ENCODE measurements at places on chromosomes 1 and 21. TPM values are rescaled to one million over a fixed set of nuclear protein-coding genes. Genes with fewer than 3 reads are reported as not detected.

DNA sequence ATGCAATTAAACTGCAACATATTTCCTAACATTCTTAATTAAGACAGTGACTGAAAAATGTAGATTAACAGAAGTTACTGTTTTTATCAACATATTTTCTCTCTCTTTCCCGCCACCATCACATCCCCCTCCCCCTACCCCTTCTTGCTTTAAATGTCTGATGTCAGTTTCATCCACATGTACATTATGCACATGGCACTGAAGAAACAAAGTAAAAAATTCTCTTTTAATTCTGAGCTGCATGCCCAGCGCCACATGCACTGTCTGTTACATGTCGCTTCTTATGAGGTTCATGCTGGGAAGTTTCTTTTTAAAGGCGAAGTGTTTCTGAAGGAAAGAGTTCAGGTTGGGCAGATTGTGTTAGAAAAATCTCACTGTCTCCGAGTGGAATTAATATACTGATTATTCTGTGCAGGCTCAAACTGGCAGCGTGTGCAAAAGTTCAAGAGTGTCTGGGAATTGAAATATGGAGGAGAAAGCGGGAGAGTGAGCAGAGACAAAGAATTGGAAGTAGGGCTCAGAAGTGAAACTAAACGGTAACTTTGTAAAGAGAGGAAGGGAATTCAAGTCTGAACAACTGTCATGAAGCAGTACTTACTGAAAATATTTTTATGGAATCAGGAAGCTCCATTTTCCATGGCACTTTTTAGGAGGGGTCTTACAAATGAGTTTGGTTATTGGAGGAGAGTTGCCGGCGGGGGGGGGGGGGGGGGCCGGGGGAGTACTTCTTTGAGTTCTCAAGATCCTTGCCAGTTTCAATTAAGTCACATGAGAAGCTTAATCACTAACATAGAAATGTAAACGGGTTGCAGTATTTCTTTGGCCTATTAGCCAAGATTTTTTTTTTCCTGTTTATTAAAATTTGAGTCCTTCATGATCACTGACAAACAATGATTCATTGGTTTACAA lies 217.6 kb downstream of the SDCCAG8 start:
- no peak for DNase-seq

- no peak for DNase-seq
Observed at GRCh38 chr21:46607636-46608035, 2.8 kb upstream of the S100B start.

GRCh38 chr1:212640223-212640878 lies 31.8 kb downstream of the ATF3 start:
- DNase-seq: no peak

- no peak for DNase-seq
Observed at GRCh38 chr1:62462370-62462769, 25.5 kb downstream of the USP1 start.

DNA sequence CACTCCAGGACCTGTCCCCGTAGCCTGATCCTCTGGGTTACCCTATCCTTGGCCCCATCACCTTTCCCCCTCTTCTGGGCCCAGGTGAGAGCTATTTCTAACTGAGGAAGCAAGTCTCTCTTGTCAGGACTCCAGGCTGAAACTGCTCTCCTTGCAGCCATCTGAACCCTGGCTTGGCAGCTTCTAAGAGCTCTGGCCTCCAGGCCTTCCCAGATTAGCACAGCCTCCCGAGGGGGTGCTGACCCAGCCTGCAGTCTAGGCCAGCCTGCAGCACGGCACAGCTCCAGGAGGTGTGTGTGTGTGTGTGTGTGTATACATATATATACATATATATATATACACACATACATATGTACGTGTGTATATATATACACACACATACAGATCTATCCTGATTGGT lies 17.4 kb downstream of the CACNA1S start:
- no peak for DNase-seq

DNA sequence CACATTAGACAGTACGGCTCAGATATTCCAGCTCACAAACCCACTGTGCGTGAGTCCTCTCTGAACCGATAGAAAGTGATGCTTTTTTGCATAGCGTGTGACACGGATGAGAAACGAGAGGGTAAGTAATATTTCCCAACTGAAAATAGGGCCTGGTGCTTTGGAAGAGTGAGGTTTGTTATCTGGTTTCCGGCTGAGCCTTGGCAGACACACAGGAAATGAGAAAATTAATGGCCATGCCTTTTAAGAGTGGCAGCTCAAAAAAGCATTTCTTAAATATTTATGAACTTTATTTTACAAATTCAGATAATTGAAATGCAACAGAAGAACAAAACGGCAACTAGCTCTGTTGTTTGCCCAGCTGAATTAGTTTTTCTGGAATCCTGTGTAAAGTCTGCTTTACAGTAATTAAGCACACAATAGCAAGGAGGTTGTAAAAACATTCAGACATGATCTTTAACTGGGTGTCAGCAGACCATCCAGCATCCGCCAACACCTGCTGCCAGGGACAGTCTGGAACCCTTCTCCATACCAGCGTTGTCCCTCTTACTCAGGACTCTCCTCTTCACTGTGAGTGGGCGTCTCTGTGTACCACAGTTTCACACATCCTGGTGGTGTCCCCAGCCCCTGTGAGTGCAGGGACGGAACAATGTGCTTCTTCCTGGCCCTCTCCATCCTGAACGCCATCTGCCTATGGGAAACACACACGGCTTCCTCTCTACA lies 155.4 kb downstream of the PGBD5 start:
- no peak for DNase-seq

- no peak for DNase-seq
Observed at GRCh38 chr1:37124501-37124900, 90.2 kb upstream of the GRIK3 start.

DNA sequence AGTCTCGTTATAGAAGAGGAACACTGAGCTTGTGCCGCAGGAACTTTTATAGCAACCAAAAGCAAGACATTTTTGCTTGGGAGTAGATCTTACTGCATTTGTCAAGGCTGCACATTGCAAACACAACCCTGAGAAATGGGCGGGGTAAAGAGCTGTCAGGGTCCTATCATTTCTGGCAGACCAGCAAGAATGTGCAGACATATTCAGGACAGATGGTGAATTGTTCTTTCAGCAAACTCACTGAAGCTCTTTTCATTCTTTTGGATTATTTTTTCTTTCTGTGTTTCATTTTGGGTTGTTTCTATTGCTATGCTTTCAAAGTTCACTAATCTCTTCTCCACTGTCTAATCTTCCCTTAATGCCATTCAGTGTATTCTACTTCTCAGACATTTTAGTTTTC lies 5.1 kb upstream of the ACTN2 start:
- no peak for DNase-seq

GRCh38 chr21:19692231-19692630 lies 1288.6 kb upstream of the TMPRSS15 start:
- no peak for DNase-seq

DNA sequence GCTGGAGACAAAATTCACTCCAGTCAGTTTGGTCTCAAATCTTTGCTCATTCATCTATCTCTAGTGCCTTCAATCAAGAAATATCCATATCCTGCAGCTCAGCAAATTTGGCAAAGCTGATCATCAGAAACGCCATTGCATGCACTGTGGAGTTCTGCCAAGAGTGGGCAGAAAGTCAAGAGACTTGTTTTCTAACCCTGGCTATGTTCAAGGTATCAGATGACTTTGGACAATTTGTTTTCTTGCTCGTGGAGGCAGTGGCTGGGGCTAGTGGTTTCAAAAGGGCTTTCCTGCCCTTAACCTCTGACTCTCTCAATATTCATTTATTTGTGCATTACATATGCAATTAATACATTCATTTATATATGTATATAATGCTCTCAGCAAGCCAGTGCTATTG lies 12.8 kb upstream of the LRRC52 start:
- no peak for DNase-seq

DNA sequence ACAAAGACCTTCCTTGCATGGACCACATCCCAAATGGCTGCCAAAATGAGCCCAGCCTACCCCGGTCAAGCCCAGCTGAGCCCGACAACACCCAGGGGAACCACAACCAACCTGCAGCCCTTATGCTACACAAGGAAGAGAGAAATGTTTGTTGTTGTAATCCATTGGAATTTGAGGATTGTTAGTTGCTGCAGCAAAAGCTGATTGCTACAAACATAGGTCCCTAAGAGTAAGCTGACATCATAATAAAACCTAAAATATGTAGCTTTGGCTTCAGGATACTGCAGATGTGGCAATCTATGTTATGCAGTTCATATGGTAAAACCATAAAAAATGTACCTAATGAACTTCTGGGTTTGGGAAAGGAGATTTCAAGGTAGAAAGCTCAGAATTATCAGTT lies 65.5 kb upstream of the DNAH14 start:
- DNase-seq: no peak

DNA sequence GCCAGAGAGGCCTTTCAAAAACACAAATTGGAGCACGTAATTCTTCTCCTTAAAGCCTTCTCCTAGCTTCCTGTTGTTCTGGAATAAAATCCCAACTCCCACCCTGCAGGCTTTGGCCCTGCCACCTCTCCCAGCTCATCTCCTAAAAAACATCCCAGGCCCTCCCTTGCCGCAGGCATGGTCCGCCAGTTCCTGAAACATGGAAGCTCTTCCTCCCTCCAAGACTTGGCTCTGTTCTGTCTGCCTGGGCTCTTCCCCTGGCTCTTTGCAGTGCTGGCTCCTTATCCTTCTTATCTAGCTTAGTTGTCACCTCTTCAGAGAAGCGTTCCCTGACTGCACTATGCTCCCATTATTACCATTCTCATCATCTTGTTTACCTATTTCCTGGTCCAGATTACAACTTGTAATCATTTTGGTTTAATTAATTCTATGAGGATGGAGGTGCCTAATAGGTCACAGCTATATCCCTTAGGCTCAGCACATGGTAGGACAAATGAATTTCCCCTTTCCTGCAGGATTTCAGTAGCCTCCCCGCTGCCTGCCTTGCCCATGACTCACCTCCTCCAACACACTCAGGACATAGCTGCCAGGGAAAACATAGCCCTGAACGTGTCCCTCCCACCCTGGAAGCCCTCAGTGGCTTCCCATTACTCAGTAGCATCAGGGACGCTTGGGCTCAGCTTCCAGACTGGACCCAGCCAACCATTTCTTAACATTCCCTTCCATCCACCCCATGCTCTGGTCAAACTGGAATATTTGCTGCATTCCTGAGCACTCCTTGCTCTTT lies 15.7 kb upstream of the IGSF21 start:
- DNase-seq: peak; percentile 24

- DNase-seq: no peak
Observed at GRCh38 chr1:91541918-91542533, 41.4 kb downstream of the CDC7 start.

DNA sequence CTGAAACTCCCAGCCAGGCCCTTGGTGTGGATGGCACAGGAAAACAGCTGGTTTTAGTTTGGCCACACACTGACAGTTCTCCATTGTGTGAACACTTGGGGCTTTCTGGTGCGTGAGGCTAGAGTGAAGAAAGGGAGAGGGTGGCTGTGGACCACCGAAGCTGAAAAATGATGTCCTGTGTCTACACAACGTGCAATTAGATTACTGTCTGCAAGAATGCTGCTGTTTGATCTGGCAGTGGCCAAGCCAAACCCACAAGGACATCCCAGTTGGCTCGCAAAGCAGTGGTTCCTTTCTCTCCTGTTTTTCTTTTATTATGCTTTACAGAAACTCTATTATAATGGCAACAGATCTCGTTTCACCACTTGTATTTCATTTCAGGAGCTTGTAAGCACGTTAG lies 58.9 kb downstream of the ERG start:
- DNase-seq: no peak

IL10 gene
- polyA plus RNA-seq: not detected

LCE1A gene
- not detected for polyA plus RNA-seq

PRAMEF11 gene
- polyA plus RNA-seq: not detected

ZNF669 gene
- 2.1 TPM for polyA plus RNA-seq

SMIM1 gene
- 1.0 TPM for polyA plus RNA-seq

SEC16B gene
- 0.98 TPM for polyA plus RNA-seq

C1orf167 gene
- polyA plus RNA-seq: 0.54 TPM

IGSF21 gene
- not detected for polyA plus RNA-seq
